ENCODE measurements at places on chromosomes 3 and 15.

DNA sequence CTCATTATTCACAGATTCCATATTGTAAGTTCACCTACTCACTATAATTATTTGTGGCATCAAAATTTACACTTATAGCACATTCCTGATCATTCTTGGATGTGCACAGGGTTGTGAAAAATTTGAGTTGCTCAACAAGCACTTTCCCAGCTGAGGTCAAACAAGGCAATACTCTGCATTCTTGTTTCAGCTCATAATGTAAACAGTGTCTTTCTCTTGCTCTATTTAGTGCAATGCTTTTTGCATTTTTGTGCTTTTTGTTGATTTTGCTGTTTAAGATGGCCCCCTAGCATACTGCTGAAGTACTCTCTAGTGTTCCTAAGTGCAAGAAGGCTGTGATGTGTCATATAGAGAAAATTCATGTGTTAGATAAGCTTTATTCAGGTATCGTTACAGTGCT is 66.7 kb upstream of the TNIK start:
- DNase-seq = peak; percentile 91

GRCh38 chr3:43632269-43632733 is 10.5 kb upstream of the ANO10 start:
- DNase-seq = peak; percentile 58

DNA sequence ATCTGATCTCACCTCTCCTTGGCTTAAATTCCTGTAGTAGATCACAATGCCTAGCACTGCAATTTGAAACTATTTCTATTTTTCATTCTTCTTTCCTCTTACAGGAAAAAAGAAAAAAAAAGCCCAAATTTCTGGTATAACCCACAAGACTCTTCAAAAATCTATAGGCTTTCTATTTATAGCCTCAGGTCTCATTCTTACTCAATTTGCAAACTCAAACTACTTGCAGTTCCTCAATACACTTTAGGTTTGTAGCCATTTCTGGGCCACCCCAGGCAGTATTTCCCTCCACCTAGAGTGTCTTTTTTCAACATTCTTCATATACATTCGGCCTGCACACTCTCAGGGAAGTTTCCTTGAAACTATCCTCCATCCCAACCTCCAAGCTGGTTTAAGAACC is 169.0 kb downstream of the TBC1D5 start:
- DNase-seq = no peak

- no peak for DNase-seq
Observed at GRCh38 chr3:185767002-185767688, 57.7 kb downstream of the IGF2BP2 start.

GRCh38 chr3:65238652-65239051 is 550.9 kb upstream of the ADAMTS9 start:
- DNase-seq = no peak

DNA sequence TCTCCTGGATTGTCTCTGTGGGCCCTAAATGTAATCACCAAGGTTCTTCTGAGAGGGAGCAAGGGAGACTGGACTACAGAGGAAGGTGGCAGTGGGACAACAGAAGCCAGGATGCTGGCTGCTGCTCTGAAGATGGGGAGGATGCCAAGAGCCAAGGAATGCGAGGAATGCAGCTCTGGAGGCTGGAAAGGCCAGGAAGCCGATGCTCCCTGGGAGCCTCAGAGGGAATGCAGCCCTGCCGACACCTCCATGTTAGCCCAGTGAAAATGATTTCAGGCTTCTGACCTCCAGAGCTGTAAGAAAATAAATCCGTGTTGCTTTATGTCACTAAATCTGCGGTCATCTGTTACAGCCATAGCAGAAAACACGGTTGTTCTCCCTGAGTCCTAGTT is 44.1 kb downstream of the UMPS start:
- DNase-seq = peak; percentile 90

Measured in fibroblast of skin of abdomen (primary cell).